Esophagus squamous epithelium (tissue), 5 donors: ENCODE measurements at places on chromosomes 6 and 20.

- DNase-seq, result no peak
Observed at GRCh38 chr6:37943436-37944058, 124.0 kb downstream of the ZFAND3 start.

GRCh38 chr6:27851440-27851839 is 60.8 kb downstream of the OR2B2 start:
- no peak for DNase-seq

GRCh38 chr20:35023624-35024023 is 68.0 kb downstream of the MYH7B start:
- DNase-seq, result no peak

GRCh38 chr6:17086469-17086868 is 15.4 kb upstream of the STMND1 start:
- DNase-seq, result no peak

- no peak for DNase-seq
Observed at GRCh38 chr20:20778676-20779075, 66.2 kb upstream of the RALGAPA2 start.

DNA sequence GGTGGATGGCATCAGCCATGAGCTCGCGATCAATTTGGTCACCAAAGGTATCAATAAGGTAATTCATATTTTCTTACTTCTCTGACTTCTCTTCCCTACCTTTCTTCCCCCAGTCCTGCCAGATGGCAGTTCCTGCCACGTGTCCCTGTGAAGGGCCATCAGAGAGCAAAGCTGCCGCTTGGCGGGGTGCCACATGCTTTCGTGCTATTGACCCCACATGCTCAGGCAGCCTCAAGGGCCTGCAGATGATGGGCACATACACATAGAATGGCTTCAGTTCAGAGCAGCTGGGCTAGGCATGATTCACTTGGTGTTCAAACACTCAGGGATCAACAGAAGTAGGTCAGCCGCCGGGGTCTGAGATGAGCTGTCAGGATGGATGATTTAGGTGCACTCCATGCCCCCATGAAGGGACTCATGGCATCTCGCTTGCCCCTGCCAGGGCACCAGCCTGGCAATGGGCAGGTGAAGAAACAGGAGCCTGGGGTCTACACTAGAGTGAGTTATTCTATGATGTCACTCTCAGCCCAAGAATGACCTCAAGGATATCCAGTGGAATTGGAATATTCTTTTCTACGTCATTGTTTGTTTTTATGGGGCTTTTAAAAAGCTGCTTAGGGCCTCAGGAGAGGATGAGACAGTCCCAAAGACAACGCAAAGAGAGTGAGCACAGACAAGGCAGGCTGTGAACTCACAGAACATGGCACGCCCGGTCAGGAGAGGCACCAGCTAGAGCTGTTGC is 25.5 kb downstream of the BANF2 start:
- DNase-seq, result no peak

GRCh38 chr6:127506894-127507293 is 12.2 kb downstream of the MTCL3 start:
- no peak for DNase-seq

- DNase-seq, result no peak
Observed at GRCh38 chr6:1908784-1909183, 299.1 kb downstream of the FOXC1 start.

DNA sequence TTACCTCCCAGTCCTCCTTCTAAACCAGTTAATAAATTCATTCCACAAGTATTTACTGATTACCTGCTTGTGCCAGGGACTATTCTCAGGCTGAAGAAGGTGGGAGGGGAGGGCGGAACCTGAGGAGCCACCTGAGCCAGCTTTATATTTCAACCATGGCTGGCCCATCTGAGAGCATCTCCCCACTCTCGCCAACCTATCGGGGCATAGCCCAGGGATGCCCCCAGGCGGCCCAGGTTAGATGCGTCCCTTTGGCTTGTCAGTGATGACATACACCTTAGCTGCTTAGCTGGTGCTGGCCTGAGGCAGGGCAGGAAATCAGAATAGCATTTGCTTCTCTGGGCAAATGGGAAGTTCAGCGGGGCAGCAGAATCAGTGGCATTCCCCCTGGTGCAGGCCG is 4.9 kb upstream of the AAR2 start:
- no peak for DNase-seq

GRCh38 chr20:57478176-57478575 is 46.8 kb downstream of the CTCFL start:
- DNase-seq, result no peak

- no peak for DNase-seq
Observed at GRCh38 chr6:138115877-138116660, 8.8 kb upstream of the PERP start.

- no peak for DNase-seq
Observed at GRCh38 chr20:58868795-58869194, 16.3 kb downstream of the GNAS start.

GRCh38 chr6:13485923-13486562 is 1.4 kb downstream of the GFOD1 start:
- no peak for DNase-seq

GRCh38 chr6:163955756-163956155 is 541.2 kb downstream of the QKI start:
- DNase-seq, result no peak
